ENCODE measurements at places on chromosomes 1 and 21.

DNA sequence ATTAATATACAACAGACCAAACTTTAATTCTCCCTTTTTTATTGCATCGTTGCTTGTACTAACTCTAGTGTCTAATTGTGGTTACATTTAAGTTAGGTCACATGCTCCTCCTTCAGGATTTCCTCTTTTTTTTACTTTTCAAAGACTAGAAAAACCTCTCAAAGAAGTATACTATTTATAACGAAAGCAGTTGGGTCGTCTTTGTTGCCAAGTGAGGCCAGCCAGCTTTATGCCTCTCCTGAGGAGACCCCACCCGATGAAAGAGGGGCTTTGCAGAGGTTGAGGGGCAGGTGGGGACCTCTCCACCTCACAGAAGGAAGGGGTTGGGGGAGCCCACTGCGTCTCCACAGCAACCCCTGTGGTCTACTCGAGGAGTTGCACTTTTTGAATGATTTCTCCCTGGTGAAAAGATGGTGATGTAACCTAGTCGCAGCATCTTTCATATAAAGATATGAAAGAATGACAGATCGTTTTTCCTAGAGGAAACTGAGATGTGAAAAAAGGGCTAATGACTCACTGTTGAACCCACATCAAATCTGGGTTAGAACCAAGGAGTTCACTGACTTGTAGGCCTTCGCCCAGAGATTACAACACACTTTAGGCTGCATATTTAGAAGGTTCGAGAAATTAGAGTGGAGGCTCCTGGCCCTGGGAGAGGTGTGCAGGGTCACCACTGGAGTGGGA, 6.4 kb downstream of the TGFB2 start:
- peak; percentile 33 for DNase-seq

DNA sequence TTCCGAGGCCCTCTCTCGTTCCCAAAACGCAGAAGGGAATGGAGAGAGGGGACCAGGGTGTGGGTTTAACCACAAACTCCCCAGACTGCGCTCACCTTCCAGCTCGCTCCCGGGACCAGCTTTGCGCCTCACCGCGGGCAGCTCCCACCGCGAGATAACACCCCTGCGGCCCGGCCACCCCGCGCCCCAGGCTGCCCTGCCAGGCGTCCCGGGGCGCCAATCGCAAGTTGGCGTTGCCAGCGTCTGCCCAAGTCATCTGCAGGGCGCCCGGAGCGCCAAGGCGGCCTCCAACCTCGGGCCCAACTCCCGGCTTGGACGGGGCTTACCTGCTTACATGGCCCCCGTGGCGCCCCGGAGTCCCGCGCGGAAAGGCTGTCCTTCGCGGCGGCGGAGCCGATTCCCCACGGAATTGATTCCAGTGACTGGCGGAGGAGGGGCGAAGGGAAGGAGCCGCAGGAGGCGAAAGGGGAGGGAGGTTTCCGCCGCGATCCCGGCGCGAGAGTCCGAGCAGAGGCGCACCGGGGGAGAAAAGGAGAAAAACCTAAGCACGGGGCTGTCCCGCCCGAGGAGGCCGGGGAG, 456 bp downstream of the PTPN14 start:
- DNase-seq: no peak

DNA sequence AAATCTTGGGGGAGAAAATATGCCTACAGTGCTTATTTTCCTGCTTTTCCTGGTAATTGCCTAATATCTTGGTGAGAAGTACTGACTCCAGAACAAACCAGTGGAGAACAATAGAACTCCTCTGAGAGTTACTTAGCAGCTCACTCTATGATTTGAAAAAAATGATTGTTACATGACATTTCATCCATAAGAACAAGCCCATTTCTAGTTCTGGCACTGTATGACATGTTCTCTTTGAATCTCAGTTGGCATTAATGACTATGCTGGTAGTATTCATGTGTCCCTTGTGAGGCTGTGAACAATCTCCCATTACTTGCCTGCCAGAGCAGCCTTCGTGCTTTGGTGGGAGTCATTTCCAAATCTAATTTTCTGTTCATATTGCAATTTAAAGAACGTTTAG, 58.0 kb downstream of the CLIC4 start:
- no peak for DNase-seq

DNA sequence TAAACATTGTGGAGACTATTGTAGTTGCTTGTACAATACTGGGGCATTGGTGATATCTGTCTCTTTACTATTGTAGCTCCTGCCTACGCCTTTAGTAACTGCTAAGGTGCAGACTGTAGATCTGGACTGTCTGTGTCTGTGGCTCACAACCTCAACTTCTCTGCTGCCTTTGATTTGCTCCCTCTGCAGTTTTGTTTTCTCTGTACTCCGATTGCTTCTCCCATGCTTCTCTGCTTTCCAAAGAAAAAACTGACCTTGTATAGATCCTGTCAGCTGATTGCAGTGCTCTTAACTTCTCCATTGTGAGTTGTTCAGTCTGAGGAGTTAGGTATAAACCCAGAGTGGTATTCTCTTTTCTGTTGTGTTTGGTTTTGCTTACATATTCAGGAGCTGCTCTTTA, 15.3 kb downstream of the MAGI3 start:
- no peak for DNase-seq

DNA sequence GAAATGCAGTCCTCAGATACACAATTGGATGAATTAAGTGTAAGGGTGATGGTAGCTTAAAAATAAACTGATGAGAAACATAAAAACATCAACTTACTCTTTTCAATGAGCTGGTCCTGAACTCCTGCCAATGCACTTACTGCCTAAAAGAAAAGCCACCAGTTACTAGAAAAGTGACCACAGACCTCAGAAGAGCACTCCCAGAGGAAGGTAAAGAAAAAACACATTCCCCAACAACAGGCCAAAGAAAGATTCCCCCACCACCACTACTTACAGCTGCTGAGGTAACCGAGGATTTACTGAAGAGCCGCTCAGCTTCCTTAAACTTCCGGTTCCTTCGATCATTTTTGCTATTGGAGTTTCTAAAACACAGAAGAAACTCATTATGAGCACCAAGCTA, 5.4 kb downstream of the MEAF6 start:
- no peak for DNase-seq

DNA sequence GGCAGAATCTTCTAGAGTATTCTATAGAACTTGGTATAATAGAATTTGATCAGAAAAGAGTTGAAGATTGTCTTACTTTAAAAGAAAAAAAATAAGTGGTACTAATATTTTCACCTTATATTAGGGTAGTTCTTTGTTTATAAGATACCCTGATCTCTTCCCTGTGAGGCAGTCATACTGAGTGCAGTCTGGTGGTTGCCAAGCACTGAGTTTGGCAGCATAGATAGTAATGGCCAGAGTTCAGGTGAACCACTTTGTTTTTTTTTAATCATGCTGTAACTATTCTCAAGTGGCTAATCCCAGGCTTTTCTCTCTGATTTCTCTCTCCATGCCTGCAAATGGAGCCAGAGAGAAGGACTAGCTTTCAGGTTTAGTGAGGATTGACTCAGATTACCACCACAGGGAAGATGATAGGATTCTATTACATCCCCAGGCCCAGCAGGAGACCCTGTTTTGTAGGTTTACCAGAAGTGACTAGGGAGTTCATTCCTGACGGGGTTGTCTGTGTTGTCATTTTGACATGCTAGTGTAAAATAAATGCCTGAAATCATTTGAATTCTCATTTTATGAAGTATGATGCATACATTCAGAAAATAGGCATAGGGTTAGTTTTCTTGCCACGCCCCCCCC, 16.7 kb downstream of the KDM1A start:
- DNase-seq: no peak

GRCh38 chr1:84665703-84666317, 24.5 kb downstream of the SSX2IP start:
- no peak for DNase-seq

DNA sequence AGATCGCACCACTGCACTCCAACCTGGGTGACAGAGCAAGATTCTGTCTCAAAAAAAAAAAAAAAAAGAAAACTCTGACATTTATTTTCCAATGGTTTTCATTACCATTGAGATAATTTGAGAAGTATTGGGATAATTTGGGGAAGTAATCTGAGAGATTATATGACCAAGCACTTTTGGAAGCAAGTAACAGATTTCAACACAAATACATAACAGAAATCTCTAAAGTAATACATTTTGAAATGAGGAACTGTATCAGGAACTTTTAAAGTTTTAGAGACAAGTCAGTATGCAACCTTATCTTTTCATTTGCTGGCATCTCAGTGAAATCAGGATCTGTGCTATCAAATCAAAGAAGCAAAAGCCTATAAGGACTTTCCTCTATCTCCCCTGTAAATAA, 25.4 kb upstream of the SLC16A1 start:
- DNase-seq: no peak

DNA sequence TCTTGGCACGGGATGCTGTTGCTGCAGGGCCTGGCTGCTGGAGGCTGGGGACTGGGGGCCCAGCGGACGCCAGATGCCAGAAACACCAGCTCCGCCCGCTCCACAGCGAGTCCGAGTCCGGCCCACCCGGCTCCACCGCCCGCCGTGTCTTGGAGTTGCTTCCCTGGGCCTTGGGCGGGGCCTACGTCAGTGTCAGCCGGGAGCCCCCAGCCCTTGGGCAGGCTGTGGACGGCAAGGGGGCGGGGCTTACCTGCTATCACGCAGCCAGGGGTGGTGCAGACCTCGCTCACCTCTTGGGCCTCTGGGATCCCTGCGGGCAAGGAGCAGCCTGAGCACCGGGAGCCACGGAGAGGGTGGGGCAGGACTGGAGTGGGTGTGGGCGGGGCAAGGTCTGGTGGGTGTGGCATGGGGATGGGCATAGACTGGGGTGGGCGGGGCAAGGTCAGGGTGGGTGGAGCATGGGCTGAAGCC, 21.8 kb downstream of the MMEL1 start:
- peak; percentile 22 for DNase-seq

GRCh38 chr1:114153261-114154145, at the start of gene SYT6:
SYT6 (minus strand) TSS chr1:114153869; CDS start chr1:114153772, 97 bp downstream.
- peak; percentile 29 for DNase-seq

DNA sequence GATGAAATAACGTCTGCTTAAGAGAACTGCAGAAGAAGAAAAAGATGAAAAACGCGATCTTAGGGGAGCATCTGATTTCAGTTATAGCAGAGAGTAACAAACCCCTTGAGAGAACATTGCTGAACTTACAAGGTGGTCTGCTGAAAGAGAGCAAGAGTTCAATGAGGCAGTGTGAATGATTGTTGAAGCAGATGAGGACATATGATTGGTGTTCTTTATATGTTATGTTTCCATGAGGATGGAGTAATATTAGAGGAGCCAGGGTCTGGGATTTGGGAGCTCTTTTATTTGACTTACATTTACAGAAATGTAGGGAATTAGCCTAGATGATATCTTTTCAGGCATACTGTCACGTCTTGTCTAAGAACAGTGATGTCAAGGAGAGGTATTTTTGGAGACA, 1302.0 kb downstream of the KCNT2 start:
- no peak for DNase-seq

- DNase-seq: no peak
Observed at GRCh38 chr1:156281281-156281680, 1.3 kb downstream of the SMG5 start.

- no peak for DNase-seq
Observed at GRCh38 chr1:29801003-29801402, 564.7 kb downstream of the PTPRU start.

- no peak for DNase-seq
Observed at GRCh38 chr1:4319496-4319895, 334.9 kb upstream of the AJAP1 start.

GRCh38 chr1:26597629-26598039, 68.1 kb downstream of the RPS6KA1 start:
- no peak for DNase-seq

GRCh38 chr1:198179556-198179981, 22.8 kb downstream of the NEK7 start:
- no peak for DNase-seq

DNA sequence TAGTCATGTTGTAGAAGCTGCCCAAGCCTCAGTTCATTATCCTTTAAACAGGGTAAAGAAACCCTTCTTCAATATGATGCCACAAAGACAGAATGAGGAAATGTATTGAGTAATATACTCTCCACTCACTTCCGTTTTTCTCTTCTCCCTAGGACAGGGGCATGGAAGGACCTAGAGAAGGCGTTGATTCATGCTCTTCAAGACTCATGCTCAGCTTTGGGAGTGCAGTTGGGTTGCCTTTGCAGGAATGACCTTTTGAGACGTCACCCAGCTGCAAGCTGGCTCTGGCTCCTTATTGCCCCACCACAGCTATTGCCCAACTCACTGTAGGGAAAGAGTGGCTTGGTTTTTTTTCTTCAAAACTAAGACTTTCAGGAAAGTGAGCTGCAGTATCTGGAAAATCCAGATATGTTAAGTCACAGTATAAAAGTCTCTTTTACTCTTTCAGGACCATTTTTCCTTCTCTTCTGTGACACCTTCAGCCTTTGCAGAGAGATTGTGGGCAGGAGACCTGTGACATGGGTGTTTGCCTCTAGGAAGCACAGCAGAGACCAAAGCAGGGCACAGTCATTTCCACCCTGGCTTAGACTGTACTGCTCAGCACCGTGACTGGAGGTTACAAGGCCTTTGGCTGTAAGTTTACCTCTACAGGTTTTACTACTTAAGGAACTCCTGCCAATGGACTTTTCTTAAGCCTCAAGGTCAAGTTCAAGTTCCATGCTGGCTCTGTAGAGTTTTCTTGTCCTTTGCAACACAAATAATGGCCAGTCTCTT, 39.5 kb downstream of the XCL2 start:
- DNase-seq: no peak

- peak; percentile 35 for DNase-seq
Observed at GRCh38 chr1:111202707-111203623, 2.5 kb upstream of the DENND2D start.

DNA sequence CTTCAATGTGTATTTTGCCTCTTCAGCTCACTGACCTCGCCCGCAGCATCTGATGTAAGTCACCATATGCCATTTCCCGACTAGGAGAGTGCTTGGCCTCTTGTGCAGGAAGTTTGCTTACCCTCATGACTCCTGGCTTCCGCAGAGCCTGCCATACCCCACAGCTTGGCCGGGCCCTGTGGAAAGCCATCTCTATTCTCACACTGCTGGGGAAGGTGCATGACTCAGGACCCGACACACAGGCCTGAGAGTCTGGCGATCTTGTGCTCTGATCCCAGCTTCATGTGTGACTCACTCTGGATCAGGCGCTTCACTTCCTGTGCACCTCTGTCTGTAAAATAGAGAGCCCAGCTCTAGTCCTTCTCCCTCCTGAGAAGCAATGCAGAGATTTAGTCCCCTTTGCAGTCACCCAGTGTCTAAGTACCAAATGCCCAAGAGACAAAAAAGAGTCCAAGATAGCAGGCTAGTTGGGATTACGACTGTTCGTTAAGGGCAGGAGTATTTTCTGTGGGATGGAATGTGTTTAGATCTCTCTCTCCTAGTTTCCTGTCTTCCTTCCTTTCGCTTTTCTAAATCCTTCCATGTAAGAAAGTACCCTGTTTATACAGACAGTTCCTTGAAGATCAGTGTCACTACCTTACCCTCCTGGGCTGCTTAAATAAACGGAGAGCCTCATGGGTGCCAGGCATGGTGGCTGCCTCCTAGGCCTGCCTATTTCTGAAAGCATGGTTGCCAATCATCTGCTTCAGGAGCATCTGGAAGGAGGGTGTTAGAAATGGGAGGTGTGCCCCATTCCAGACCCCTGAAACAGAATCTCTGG, 62.8 kb upstream of the KIF26B start:
- no peak for DNase-seq

- no peak for DNase-seq
Observed at GRCh38 chr1:79150576-79150975, 144.0 kb upstream of the ADGRL4 start.

- DNase-seq: no peak
Observed at GRCh38 chr1:74180490-74180889, 17.5 kb downstream of the LRRIQ3 start.
